Memory B cell (primary cell): ENCODE measurements at places on chromosomes 3 and 15.

DNA sequence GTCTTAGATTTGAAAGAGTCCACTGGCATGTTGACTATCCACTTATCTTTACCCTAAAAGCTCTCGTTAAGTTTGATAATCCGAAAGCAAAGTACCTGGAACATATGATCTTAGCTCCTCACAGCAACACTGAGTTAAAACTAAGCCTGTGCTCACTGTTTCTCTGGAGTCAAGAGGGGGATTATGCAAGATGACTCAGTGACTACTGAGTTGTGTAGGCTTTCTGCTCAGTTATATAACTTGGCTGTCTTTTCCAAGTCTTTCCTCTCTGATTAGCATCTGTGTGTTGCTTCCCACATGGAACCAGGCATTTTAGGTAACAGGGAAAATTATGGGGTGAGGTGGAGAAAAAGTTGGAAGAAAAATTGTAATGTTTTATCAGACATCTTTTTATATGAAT lies 31.2 kb upstream of the MYO5C start:
- H3K27me3 ChIP-seq, result no peaks in the 10 kb centered on the region
- no peak overlapping the region for H3K4me3 ChIP-seq
- DNase-seq, result no peak
- no peak overlapping the region for H3K27ac ChIP-seq

DNA sequence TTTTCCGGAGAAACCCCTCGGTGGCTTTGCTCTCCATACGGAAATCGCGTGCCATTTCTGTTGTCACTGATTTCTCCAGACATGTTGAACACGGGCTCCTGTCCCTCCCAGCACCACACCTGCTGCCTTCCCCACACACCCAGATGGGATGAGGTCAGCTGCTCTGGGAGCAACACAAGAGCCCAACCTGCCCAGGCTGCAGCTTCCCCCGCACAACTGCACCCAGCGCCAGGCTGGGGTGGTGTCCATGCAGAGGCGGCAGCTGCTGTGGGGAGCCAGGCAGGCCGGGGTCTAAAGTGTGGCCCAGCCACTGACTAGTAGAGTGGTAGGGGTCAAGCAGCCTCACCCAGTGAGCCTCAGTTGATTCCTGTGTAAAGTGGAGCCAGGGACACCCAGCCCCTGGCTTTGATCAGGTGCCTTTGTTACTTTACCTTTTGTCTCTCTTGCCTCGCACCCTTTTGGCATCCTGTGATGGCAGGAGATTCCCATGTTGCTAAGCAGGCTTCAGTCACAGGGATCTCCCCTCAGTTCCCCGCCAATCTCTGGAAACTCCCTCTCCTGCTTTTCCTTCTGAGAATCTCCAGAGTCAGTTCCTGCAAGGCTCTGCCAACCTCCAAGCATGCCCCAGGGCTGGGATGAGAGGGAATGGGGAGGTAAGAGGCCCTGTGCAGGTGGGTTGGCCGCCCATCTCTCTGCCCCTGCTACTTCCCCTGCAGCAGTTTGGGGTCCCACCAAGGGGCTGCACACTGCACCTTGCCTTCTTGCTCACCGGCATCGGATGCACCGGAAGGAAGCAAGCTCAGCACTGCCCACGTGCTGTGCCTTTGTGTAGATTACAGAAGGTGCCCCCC lies 91.8 kb upstream of the ALDH1A3 start:
- H3K27me3 ChIP-seq, result peaks cover 8% of the 10 kb centered on the region
- no peak overlapping the region for H3K4me3 ChIP-seq
- no peaks in the 10 kb centered on the region for H3K36me3 ChIP-seq
- H3K27ac ChIP-seq, result no peak overlapping the region

- no peaks in the 10 kb centered on the region for H3K4me1 ChIP-seq
- no peaks in the 10 kb centered on the region for H3K36me3 ChIP-seq
These were observed at the start of gene TJP1 for GRCh38 chr15:29822100-29822683. TSS of gene TJP1 (minus strand) at chr15:29822468. CDS start at chr15:29822028, 440 bp downstream.

DNA sequence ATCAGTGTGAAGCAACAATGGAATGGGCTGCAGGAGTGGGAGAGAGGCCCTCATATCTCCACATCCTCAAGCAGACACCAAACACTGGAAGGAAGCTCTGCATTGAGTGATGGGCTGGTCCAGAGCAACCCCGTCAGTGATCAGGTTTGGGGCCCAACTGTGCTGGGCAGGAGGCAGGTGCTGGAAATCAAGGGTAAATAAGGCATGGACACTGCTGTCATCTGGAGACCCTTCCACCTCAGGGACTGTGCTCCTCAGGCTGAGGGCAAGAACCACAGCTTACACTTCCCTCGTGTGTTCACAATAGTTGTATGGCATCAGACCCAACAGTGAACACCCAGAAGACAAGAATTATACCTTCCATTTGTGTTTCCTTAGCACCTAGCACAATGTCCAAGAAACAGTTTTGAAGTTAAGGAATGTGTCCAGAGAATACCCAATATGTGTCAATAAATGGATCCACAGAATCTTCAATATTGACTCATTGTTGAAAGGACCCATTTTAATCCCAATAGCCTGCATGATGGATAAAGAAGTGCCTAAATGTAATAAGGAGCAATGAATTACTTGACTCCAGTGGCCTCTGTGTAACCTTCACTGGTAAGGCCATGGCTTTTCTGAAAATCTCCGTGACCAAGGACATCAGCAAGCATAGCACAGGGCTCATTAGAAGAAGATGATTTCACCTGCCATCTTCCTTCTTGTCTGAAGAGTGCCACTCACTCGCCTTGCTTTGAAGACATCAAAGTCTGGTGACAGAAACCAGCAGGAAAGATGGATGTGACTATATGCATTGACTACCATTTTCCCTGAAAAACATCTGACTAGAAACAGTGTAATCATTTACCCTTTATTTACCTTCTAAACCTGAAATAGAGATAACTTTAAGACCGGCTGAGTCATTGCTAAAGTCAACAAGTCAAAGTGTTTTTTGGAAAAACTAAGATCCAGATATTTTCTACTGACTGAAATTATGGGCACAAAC lies 7.0 kb upstream of the AHSG start:
- DNase-seq, result no peak
- peaks cover 5% of the 10 kb centered on the region for H3K27me3 ChIP-seq
- H3K4me3 ChIP-seq, result no peak overlapping the region
- H3K27ac ChIP-seq, result no peak overlapping the region

DNA sequence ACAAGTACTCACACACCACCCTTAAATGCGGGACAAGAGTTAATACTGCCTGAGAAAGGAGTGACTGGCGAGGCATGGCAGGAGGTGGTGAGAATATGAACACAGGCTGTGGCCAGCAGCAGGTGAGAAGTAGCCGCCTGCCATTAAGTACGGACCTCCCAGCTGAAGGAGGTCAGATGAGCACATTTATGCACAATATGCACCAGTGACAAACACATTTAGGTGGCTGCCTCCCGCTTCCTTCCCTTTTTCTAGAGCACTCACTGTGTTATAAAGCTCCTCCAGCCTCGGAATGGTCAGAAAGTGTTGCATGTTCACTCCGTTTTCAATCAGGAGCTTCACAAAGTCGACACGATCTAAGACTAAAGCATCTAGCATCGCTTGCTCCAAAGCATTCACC lies 52.4 kb downstream of the TRPM1 start:
- peak overlapping the region; percentile 65 for H3K27ac ChIP-seq
- H3K36me3 ChIP-seq, result no peaks in the 10 kb centered on the region
- peaks cover 33% of the 10 kb centered on the region for H3K4me1 ChIP-seq
- DNase-seq, result no peak
- H3K27me3 ChIP-seq, result no peaks in the 10 kb centered on the region

DNA sequence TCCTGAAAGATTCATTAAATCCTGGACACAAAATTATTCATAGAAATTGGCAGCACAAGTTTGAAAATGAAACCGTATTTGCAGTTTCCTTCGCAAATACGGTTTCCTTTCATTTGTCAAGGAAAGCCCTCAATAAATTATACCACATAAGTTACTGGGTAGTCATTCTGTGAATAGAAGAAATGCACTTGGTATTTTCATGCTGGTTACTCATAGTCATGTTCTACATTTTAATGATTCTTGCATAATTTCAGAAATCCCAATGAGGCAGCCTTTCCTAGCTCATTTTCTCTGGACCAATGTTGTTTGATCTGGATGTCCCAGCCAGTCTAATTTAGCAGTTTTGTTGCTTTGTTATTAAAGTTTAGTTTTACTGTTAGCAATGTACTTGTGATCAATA lies 43.2 kb downstream of the MINAR1 start:
- H3K27me3 ChIP-seq, result peaks cover 4% of the 10 kb centered on the region
- H3K4me3 ChIP-seq, result no peak overlapping the region
- no peak overlapping the region for H3K27ac ChIP-seq
- DNase-seq, result no peak
- no peaks in the 10 kb centered on the region for H3K4me1 ChIP-seq

DNA sequence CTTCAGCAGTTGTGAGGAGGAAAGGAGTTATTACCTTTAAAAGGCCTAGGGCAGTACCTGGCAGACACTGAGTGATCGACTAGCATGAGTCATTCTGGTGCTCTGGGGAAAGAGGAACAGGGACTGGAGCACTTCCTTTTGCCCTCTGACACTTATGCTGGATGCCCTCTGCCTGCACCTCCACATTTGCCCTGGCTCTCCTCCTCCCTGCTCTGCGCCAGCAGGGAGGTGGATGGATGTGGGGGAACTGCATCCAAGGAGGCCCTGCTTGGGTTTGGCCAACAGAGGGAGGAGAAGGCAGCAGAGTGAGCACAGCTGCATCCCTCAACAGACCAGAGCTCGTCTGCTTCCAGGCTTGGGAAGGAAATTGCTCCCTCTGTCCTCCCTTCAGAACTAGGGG lies 75.0 kb downstream of the SEMA5B start:
- peaks cover 8% of the 10 kb centered on the region for H3K27me3 ChIP-seq
- no peak overlapping the region for H3K27ac ChIP-seq
- no peak overlapping the region for H3K4me3 ChIP-seq
- H3K4me1 ChIP-seq, result peaks cover 2% of the 10 kb centered on the region

DNA sequence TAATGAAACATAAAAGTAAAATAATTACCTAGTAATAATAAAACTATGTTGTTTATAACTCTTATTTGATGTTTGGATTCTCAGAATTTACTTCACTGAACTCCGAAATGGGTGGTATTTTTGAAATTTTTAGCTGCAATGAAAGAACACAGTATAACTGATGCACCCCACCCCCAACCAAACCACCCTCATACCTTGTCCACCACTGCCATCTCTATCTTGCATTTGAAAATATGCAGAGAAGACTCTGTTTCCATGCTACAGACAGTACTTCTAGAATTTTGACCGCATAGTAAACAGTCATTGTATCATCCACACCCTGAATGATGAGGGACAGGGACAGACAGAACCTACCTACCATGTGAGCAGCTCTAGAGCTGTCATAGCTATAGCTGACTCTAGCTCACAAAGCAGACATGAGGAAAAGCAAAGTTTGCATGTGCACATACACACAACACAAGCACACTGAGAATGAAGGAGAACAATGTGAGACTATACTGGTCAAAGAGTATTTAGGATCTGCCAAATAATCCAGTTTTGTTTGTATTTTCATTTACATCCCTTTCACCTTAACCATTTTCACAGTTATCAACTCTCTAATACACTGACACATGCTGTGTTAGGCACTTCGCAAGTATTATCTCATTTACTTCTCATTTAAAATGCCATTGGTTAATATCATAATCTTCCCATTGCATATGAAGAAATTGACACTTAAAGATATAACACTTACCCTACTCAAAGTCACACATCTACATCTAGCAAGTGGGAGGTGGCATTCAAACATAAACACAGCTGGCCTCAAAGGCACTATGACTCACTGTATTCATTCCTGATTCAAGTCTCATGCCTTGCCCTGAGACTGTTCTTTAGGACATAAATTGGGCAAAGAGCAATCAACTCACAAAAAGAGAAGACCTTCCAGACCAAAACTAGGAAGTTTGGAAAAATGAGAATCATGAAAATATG lies 1014.7 kb upstream of the CFAP20DC start:
- no peak for DNase-seq
- H3K27me3 ChIP-seq, result peaks cover 2% of the 10 kb centered on the region

- no peak for DNase-seq
- H3K4me1 ChIP-seq, result no peaks in the 10 kb centered on the region
- no peak overlapping the region for H3K27ac ChIP-seq
- peaks cover 3% of the 10 kb centered on the region for H3K36me3 ChIP-seq
- H3K4me3 ChIP-seq, result no peak overlapping the region
These were observed 61.0 kb downstream of the SSR3 start for GRCh38 chr3:156493887-156494286.

DNA sequence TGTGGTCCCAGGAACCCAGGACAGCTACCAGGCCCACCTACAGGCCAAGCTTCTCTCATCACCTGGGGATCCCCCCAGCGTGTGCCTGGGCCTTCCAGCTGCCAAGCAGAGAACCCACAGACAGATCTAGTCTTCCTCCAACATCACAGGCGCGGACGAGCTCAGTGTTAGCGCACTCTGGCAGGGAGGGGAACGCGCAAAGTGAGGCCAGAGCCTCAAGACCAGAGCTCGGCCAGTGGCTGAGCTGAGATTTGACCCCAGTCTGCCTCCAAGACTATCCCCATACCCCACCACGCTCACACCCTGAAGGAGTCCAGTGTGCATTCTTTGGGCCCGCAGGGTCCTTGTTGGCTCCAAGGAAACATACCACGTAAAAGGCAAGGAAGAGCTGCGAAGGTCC lies 5.1 kb downstream of the MFGE8 start:
- no peak overlapping the region for H3K27ac ChIP-seq
- DNase-seq, result no peak
- peaks cover 14% of the 10 kb centered on the region for H3K4me1 ChIP-seq

GRCh38 chr3:46191730-46192129 lies 16.4 kb downstream of the CCR1 start:
- no peak for DNase-seq
- peaks cover 17% of the 10 kb centered on the region for H3K4me1 ChIP-seq
- H3K27me3 ChIP-seq, result no peaks in the 10 kb centered on the region
- peak overlapping the region; percentile 41 for H3K27ac ChIP-seq
- peaks cover 10% of the 10 kb centered on the region for H3K36me3 ChIP-seq

DNA sequence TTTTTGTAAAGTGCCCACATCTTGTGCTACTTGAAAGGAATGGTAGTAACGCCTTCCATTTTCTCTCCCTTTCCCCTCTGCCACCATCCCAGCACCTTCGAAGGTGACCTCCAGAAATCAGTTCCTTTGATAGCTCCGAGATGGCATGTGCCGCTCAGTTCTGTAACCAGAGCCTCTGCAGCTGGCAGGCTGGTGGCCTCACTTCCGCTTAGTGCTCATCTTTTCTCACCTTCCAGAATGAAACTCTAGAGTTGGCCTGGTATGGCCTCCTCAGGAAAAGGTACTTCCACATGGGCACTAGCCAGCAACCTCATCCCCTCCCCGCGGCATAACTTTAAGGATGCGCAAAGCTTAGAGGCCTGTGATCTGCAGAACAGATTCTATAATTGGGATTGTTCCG lies 38.8 kb downstream of the ETV5 start:
- H3K27me3 ChIP-seq, result no peaks in the 10 kb centered on the region
- H3K27ac ChIP-seq, result no peak overlapping the region

- DNase-seq, result no peak
- H3K27me3 ChIP-seq, result no peaks in the 10 kb centered on the region
- peaks cover 24% of the 10 kb centered on the region for H3K4me1 ChIP-seq
- H3K36me3 ChIP-seq, result peaks cover 39% of the 10 kb centered on the region
- no peak overlapping the region for H3K27ac ChIP-seq
These were observed 78.2 kb downstream of the DAPK2 start for GRCh38 chr15:63968122-63968524.

GRCh38 chr3:182259579-182259978 lies 533.7 kb upstream of the ATP11B start:
- no peak overlapping the region for H3K27ac ChIP-seq
- H3K27me3 ChIP-seq, result peaks cover 13% of the 10 kb centered on the region
- H3K36me3 ChIP-seq, result no peaks in the 10 kb centered on the region
- no peaks in the 10 kb centered on the region for H3K4me1 ChIP-seq
- no peak overlapping the region for H3K4me3 ChIP-seq
